ENCODE measurements at places on chromosomes 1 and 21. TPM values are rescaled to one million over a fixed set of nuclear protein-coding genes. Genes with fewer than 3 reads are reported as not detected.
A peak's percentile ranks its signal among the peaks of the same experiment; 100 is the strongest.

DNA sequence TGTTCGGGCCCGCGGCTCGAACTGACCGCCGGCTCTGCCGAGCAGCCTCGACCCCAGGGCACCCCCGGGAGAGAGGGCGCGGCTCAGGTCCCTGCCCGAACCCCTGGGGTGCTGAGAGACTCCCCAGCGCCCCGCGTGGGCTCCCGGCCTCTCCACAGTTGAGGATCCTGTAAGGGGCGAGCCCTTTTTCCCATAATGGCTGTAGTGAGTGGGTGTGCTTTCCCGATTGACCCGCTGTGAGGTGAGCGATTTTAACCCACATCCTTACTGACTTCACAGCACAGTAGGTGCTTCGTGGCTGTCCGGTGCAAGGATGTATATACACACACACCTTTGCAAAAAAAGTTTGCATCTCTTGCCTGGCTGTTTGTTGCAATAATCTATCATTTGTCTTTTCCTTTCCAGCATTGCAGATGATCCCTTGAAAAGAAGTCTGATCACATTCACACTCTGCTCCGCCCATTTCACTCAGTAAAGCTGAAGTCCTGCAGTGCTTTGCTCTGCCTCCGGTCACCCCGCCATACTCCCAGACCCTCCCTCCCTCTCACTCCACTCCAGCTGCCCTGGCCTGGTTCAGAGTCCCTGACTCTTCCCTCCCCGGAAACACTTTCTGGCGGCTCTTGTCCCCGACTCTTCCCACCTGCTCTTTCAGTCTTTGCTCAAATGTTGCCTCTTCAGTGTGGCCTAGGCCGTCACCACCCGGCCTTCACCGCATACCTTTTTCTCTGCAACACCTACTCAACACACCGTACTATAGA lies 955 bp upstream of the UBE2G2 start:
- no peak for DNase-seq

DNA sequence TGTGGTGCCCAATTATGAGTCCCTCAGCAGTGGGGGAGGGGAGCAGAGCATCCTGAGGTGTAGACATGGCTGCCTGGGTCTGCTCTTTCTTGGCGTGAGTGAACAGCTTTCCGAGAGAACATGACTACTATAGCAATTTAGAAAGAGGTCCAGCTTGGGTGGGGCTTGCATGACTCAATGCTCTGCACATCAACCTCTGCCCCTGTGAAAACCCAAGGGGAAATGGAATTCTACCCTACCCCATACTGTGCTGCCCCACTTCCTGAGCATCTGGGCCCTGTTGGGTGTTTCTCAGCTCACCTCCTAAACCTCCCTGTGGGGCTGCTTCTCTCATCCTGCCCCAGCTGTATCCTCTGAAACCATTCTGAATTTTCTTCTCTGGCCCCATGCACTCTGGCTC lies 8.2 kb upstream of the AZIN2 start:
- DNase-seq = no peak

GRCh38 chr1:154813846-154814505 lies 56.1 kb downstream of the KCNN3 start:
- no peak for DNase-seq

GRCh38 chr1:236129306-236129705 lies 13.0 kb upstream of the GPR137B start:
- no peak for DNase-seq

GRCh38 chr1:1066403-1067283 lies 7.5 kb downstream of the RNF223 start:
- no peak for DNase-seq

- peak; percentile 84 for DNase-seq
Measured at GRCh38 chr1:167629681-167630567, at the start of gene RCSD1. Gene RCSD1 (plus strand): TSS chr1:167630232. CDS start chr1:167630424, 192 bp downstream.

DNA sequence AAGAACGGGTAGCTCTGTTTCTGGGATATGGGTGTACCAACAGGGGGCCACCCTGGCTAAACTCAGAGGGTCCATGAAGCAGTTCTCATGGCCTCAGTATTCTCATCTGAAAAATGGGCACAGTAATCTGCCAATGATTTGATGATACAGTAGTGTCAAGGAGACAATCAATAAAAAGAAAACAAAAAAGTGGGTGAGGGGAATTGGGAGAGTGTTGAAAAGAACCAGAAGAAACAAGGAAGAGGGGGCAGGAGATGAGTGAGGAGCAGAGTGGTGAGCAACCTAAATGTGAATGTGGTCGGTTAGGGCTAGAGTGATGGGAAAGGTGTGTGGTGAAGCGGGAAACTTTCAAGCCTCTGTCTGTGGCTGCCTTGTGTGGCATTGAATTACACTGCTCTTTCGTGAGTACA lies 2.0 kb downstream of the SLAMF7 start:
- no peak for DNase-seq

DNA sequence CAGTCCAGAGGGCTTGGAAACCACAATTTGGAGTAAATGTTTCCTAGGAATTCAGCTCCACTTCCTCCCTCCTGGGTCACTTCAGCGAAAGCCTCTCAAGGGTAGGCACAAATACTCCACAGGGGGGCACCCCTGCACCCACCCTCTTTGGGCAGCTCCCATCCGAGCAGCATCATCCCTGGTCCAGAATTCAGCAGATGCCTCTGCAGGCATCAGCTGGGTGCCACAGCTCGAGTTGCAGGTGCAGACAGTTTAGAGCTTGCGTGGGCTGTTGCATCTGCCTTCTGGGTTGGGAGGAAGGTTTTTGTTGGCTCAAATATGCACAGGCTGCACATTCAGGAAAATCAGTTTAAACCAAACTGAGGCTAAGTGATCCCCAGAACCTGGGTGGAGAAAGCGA lies 25.0 kb downstream of the KANK4 start:
- no peak for DNase-seq

The GJA5 gene
- 18.8 TPM for total RNA-seq

The PLA2G2D gene
- not detected for total RNA-seq

The SYPL2 gene
- 9.0 TPM for total RNA-seq
